ENCODE measurements at places on chromosomes 13 and 19.

- no peak for DNase-seq
These were observed 148.4 kb downstream of the KATNAL1 start for GRCh38 chr13:30158774-30159445.

GRCh38 chr13:27446986-27447583 is 3.3 kb downstream of the MTIF3 start:
- DNase-seq: no peak

DNA sequence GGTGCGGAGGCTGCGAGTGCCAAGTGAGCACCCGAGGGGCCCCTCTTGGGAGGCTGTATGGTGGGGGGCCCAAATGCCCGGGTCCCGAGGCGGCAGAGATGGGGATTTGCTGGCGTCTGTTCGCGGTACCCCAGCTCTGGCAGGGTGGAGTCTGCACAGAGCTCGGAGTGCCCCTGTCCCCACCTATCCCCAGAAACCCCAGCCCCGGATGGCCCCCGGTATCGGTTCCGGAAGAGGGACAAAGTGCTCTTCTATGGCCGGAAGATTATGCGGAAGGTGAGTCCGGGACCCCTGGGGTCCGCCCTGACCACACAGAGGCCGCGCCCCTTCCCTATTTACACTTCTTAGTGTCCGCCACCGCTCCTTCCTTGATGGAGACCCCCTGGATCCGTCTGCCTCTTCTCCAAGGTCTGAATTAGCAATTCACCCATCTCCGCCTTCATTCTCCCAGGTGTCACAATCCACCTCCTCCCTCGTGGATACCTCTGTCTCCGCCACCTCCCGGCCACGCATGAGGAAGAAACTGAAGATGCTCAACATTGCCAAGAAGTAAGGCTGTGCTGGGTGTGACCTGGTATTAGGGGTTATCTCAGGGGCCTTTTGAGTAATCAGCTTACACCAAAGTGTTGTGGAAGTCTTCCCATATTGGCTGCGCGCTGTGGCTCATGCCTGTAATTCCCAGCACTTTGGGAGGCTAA is 630 bp downstream of the PNPLA6 start:
- DNase-seq: no peak

DNA sequence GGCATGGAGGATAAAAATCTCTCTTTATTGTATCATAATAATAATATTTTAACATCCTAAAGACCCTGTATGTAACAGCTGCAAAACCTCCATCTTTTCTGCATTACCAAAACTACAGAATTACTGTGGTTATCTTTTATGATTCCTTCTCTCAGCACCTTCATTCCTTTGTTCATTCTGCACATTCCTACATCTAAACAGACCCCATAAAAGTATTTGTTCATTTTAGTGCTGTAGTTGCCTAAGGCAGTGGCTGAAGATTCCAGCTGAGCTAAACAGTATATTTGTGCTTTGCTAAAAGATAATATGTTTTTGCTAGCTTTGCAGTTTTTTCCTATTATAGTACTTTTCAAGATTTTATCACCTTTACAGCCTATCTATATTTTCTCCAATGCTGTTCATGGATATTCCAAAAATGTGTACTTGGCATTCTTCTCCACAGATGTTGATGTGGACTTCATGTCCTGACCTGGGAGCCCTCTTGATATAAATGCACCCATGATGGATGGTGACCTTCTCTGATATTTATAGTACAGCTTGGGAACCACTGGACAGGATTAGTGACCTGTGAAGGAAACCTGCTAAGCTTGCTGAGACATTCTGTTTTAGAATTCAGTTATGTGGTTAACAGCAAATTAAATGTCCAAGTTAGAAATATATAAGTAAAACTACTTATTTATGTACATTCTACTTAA is 2832.9 kb upstream of the PCDH20 start:
- no peak for DNase-seq

DNA sequence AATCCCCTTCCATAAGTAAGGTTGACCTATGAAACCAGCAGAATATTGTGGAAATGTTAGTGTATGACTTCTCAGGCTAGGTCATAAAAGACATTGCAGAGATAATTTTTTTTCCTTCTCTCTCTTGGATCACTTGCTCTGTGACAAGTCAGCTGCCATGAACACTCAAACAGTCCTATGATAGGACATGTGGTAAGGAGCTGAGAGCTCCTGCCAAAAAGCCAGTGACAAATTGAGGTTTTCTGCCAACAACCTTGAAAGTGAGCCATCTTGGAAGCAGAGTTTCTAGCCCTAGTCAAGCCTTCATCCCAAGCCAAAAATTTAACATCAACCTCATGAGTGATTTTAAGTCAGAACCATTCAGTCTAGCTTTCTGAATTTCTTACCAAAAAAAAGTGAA is 270.9 kb upstream of the NBEA start:
- DNase-seq: no peak

DNA sequence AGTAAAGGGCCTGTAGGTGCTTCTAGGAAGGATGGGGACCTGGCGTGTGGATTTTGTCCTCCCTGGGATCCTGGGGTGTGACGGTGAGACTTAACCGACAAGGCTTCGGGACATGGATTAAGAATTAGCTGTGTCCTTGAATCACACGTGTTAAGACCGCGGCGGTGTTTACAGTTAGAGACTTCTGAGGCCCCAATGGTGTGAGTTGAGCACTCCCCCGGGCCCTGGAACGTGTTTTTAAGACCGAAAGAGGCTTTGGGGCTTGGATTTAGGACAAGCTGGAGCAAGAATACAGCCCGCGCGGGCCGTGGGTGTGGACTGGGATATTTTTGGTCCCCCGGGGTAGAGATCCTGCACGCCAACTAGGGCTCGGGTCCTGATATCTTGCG is 1.2 kb upstream of the SLC27A1 start:
- DNase-seq: no peak

DNA sequence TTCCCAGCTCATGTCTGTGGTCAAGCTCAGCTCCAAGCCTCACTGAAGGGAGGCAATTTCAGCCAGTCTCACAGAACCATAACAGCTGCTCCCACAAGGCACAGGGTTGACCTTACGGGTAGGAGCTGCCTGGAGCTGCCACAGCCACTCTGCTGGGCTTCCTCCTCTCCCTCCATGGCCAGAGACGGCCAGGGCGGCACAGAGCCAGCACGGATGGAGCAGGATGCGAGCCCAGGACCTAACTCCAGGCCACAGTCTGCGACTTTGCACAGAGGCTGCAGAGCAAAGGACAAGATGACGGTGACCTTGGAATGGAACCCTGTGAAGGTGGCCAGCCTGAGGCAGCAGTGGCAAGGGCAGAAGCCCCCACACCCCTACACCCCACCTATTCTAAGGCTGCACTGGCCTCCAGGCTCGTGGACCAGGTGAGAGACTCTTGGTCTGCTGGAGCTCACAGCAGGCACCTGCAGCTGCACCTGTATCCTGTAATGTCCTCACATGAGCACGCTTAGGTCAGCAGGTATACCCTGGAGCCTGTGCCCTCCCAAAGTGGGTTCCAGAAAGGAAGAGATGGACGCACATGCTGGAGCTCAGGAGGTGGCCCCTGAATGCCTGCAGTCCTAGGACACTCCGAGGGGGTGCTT is 29.6 kb downstream of the ADPRHL1 start:
- DNase-seq: no peak

- DNase-seq: no peak
These were observed 22.8 kb downstream of the ELAVL1 start for GRCh38 chr19:7982651-7983099.

DNA sequence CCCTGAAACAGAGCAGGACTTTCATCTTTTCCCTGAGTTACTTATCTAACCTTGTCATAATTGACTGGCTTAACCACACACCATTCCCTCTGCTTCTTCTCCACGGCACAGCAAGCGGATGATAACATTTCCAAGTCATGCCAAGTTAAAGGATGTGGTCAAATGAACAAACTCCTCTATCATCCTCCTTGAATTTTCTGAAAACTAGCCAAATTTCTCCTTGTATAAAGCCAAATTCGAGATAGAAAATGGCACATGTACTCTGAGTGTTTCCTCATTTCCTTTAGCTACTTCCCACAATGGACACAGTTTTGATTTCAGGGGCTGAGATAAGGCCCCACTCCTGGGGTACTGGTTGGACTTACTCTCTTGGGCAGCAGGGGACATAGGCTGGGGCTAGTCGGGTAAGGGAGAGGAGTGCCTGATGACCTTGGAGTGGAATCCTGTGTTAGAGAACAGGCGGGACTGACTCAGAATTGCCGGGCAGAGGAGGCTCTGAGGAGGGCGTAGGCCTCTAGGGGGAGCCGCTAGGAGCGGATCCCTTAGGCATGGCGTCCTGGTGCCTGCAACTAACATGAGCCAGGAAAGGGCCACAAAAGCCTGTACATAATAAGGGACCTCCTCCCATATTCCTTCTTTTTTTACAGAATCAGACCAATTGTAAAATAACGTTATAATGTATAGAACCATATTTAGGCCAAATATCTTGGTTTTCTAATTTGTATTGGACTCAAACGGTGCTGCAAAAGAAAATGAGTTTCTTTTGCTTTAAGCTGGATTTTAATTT is 20.3 kb upstream of the TMTC4 start:
- no peak for DNase-seq

DNA sequence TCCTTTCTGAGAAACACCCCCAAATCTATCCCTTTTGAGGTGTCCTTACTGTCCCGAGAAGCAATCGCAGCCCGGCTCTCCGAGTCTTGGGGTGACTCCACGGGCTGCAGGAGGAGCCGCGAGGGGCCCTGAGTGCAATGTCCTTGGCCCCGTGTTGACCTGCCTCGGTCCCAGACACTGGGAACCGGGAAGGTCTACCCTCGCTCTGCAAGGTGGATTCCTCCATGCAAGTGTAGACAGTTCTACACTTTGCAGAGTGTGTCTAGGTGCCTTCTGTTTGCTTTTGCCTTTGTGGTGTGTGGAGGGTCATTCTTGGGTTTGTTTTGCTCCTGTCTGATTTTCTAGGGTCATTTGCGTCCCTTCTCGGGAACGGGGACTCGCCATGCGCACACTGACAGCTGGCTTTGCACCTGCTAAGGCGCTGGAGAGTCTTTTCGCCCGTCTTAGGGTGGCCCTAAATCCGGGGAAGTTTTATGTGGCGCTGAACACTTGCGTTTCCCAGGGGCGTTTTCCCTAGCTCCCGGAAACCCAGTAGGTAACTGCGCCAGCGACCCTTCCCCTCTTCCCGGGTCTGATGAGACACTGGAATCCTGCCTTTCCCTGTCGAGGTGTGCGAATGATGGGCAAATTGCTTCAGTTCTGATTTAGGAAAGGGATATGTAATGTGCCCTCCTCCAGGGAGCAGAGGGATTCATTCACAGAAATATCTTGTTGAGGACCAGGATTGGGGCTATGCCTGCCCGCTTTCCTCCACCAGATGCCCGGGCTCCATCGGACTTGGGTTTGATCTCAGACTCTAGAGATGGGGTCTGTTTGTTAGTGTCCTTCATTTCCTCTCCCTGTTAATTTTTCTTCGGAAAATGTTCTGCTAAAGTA is 755 bp downstream of the SERTM1 start:
- DNase-seq: no peak

DNA sequence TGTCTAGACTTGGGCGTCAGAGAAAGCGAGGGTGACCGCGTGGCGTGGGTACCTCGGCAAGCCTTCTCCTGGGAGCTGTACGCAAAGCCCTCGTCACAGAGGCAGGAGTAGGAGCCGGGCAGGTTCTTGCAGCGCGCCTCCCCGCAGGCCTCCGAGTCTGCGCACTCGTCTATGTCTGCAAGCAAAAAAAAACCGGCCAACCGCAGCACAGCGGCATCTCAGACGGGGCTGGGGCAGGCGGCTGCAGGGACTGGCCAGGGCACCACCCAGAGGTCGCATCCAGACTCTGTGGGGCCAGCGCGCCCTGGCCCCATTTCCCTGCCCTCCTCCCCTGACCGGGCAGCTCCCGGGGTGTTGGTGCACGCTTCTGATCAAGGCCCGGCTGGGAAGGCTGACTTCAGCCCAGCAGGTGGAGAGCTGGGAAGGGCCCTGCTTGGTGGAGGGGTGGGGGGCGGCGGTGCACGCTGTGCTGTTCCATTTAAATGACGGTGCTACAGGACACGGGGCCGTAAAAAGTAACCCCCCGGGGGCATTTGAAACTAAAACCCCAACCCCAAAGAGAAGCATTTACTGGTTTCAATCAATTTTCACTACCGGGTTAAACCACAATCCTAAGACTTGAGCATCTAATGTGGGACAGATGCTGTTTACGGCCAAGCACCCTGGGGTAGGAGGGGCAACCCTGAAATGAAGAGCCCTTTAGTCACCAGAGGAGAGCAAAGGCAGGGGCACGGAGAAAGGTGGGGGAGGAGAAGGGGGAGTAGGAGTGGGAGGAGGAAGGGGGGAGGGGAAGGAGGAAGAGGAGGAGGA is 28.2 kb downstream of the GAS6 start:
- DNase-seq: no peak

DNA sequence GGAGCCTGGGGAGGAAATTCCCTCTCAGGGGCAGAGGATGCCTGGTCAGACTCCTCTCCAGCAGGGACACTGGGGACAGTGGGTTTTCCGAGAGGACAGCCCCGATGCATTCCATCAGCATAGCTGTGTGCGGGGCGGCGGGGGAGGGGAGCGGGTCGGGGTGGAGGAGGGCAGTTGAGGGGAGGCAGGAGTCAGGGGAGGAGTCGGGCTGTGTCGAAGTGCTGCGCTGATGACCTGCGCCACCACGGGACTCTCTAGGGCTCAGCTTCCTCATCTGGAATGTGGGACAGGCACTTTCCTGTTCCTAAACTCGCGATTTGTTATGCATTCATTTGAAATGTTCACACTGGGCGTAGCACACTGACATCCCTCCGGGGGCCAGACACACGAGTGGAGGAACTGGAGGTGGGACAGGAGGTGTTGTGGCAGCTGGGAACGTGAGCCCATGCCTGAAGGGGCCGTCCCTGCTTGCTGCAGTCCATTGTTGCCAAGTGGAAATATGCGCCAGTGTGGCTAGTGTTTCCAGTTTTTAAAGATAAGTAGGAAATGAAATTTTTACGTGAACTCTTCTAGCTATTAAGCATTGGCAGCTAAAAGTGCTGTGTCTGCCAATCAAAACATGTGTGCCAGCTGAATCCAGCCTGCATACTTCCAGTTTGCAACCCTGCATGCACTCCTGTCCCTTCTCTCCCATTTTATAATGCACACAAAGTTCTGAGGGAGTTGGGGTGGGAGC is 43.3 kb downstream of the FLT1 start:
- DNase-seq: no peak

GRCh38 chr13:114062754-114063153 is 69.7 kb downstream of the RASA3 start:
- no peak for DNase-seq

GRCh38 chr19:4365341-4365740 is 22.0 kb downstream of the MPND start:
- no peak for DNase-seq
